ENCODE measurements at places on chromosomes 4 and X.

DNA sequence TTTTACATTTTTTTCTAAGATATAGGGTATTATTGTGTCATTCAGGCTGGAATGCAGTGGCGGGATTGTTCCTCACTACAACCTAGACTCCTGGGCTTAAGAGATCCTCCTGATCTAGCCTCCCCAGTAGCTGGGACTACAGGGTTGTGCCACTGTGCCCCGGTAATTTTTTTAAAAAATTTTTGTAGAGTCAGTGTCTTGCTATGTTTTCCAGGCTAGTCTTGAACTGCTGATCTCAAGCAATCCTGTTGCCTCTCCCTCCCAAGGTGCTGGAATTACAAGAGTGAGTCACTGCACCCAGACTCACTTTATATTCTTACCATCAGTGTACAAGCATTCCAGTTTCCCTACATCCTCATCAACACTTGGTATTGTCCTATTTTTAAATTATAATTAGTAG lies 156.4 kb upstream of the GYPA start:
- no peak for DNase-seq

DNA sequence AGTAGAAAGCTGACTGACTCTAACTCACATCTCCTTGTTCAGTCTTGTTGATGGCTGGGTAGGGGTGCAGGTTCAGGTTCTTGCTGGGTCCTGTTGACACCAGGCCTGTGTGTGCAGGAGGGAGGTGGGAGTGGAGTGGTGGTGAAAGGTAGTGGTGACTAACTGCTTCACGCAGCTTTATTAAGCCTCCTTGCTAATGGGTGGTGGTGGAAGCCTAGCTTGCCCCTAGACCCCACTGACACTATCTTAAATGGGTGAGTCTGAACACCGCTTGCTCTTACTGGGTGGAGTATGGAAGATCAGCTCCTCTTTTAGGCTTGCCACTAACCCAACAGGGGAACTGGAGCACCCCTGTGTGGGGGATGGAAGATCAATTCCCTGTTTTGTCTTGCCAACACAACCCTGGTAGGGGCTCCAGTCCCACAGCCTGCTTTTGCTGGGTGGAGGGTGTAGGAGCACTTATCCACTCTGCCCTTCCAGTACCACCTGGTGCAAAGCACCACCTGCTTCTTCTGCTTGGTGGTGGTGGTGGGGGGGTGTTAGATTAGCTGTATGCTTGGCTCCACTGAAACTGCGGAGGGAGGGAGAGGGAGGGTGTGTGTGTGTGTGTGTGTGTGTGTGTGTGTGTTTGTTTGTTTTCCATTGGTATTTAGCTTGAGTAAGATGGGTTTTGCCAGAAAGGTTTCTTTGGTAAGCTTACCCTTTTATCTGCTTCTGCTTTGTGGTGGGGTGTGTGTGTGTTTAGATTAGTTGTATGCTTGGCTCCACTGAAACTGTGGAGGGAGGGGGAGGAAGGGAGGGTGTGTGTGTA lies 25.6 kb downstream of the KDM6A start:
- no peak for DNase-seq

DNA sequence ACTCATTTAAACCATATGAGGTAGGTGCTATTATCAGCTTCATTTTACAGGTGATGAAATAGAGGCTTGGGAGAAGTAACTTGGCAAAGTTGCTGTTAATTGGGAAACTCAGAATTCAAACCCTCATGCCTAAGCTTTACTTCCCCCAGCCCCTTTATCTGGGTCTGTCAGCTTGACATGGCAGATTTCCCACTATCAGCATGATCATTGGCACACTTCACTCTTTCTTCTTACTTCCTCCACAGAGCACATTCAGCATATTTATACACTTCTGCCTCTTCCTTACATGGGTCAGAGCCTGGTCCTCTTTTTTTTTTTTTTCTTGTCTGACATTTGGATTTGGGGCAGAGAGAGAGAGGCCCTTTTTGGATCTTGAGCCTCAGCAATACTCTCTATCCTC lies 56.5 kb upstream of the ARX start:
- DNase-seq: no peak

GRCh38 chr4:8542776-8543525 lies 37.2 kb upstream of the GPR78 start:
- no peak for DNase-seq

- DNase-seq: no peak
Measured at GRCh38 chrX:106899276-106899675, 3.9 kb downstream of the RIPPLY1 start.

All from stimulated activated CD4-positive, alpha-beta T cell treated with anti-CD3 and anti-CD28 coated beads, Interleukin-1b, Interleukin-23, amount 100 ng/mL, for 1 hour (primary cell).